ENCODE measurements at places on chromosomes 12 and 14.

DNA sequence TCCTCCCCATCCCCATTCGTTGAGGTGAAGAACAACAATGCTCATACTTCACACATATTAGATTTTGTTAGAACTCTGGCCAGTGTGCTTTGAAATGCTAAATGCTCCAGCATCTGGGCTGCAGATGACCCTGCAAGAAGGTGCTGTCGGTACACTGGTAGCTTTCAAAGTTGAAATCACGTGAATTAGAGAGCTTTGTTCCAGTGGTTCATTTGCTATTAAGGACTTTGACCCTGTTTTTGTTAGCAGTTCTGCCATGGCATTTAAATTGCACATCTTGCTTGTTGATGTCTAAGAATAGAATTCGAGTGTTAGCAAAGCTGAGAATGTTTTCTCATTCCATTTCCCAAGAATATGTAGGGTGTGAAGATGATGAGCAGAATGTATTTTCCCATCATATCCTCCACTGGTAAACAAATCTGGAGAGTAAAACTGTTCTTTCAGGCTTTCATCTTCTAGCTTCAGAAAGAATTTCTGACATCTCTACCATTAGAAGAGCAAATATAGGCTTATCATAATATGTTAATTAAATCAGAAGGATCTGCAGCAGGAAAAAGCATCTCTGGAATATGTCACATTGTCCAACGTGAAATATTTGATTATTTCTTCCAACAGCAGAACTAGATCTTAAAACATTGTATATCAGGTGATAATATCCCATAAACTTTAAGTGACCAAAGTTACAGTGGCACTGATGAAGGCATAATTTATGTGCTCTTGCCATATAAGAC, 98.8 kb upstream of the PDE3A start:
- no peak for DNase-seq

- no peak for DNase-seq
Observed at GRCh38 chr12:93135286-93136239, 206.5 kb upstream of the EEA1 start.

DNA sequence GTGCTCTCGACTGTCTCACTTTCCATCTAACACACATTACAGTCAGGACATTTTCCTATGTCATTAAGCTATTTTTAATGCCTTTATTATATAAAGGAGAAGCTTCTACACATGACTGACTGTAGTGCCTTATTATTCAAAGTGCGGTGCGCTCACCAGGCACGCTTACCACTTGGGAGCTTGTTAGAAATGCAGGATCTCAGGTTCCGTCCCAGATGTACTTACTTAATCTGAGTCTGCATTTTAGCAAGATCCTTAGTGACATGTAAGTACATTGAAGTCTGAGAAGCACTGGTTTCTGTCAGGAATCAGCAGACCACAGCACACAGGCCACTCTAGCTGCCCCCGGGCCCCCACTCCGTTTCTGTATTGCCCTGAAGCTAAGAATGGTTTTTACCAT, 44.7 kb upstream of the MDM1 start:
- DNase-seq, result no peak

DNA sequence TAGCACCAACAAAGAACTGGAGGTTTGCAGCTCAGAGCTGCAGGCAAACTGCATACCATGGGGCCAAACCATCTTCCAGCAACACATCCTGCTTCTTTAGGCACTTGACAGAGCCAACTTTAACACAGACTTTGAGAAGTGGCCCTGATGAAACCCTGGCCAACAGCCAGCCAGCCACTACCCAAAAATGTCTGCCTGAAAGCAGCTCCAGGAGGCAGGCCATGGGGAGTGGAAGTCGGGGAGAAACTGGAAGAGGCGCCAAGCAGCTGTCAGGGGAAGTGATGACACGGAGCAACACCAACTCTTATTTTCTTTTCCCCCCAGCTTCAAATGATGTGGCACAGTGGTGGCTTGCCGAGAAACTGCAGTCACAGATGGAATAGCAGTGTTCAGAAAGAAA, 110.9 kb upstream of the PLXNC1 start:
- DNase-seq, result no peak

- DNase-seq, result peak; percentile 43
Observed at GRCh38 chr14:94129758-94130414, 482 bp upstream of the IFI27L2 start.

GRCh38 chr12:48455116-48455515, 17.2 kb upstream of the ANP32D start:
- DNase-seq, result no peak

DNA sequence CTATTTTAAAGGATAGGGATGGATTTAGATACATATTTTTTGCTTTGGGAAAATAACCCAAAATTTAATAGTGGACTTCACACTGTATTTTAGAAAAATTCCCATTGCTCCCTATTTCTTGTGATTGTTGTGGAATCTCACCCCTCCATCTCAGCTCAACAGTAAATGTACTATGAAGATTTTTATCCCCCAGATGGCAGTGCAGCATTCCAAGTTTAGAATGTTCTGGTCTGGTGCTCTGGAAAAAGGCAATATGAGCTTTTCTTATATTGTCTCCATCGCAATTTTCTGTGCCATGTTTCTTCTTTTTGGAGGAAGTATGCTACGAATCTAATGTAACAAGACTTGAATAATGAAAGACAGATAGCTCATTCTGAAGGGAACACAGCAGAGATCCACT, 471.7 kb upstream of the SYT1 start:
- peak; percentile 24 for DNase-seq

DNA sequence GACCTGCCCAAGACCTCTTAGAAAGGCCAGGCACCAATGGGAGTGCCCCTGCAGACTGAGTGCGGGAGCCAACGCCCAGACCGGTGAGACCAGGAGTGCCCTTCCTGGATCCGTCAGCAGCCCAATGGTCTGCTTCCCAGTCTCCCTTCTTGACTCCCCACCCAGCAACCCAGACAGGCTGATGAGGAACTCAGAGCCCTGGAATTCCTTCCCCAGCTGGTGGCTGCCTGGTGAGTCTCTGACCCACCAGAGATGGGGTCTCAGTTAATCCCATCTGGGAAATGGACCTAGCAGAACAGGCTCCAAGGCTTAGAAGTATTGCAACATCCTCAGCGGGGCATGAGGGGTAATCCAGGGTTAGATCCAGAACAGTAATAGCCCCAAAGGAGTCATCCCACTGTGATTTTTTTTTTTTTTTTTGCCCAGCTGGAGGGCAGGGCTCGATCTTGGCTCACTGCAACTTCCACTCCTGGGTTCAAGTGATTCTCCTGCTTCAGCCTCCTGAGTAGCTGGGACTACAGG, 1.5 kb upstream of the RASAL1 start:
- DNase-seq, result no peak

DNA sequence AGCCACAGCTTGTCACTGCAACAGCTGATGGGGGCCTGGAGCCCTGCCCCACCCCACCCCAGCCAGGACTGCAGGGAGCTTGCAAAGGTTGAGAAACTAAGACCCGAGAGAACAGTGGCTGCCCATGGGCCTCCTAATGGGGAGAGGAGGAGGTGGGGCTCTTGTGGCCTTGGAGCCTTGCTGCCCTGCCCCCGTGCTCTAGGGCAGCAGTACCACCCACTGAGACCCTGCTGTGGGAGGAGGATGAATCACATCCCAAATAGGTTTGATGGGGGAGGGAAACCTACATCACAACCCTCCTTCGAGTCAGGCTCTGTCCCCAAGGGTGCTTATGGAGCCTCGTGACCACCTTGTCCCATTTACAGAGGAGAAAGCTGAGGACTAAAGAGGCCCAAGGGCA, 15.9 kb downstream of the HHIPL1 start:
- DNase-seq, result no peak

GRCh38 chr12:80837342-80837978, 100.3 kb downstream of the LIN7A start:
- peak; percentile 17 for DNase-seq

- peak; percentile 83 for DNase-seq
Observed at GRCh38 chr12:59113831-59114615, 193.7 kb upstream of the LRIG3 start.

GRCh38 chr12:30484658-30485057, 211.0 kb downstream of the IPO8 start:
- DNase-seq, result no peak

GRCh38 chr14:89368490-89369477, 48.2 kb downstream of the FOXN3 start:
- no peak for DNase-seq

DNA sequence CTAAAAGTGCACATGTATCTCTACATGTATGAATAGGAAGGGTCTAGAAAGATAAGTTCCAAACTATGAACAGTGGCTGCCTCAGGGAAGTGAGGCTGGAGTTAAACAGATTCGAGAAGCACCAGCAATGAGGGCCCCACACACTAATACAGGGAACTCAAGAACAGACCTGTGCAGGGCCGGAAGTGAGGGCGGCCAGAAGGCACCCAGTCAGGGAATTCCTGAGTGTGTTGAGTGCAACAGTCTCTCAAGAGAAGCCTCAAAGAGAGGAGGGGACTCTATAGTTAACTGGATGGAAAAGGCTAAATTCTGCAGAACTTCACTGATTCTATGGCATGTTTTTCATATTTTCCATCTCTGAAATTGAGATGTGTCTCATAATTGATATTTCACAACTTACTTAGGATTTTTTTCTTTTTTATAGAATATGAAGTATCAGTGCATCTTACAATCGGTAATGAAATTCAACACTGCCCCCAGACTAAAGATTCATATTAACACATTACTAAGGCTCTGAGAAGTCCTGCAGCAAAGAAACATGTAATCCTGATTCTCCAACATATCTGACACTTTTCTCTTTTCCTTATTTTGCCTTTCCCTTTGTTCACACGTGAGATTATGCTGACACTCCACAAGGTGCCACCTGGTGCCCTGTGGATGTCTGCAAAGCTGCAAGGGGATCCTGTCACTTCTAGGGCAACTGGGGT, 61.3 kb downstream of the CHGA start:
- no peak for DNase-seq
